ENCODE measurements at places on chromosomes 11 and 22.
A peak's percentile ranks its signal among the peaks of the same experiment; 100 is the strongest.

DNA sequence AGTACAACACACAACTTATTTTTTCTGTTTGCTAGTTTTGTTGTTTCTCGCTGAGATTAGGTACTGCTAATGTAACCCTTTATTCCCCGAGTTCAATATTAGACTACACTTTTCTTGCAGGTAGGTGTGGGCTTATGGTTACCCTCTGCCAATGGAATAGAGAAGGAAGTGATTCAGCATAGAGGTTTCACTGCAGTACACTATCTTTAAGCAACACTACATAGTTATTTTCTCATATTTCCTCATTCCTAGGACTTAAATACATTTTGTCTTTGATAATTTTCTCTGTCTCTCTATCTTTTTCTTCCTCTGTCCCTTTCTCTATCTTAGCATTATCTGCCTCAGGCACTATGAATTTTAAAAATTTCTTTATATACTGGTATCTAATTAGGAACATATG is 791.0 kb downstream of the FAM181B start:
- DNase-seq = no peak

GRCh38 chr11:117179048-117179999 is 781 bp downstream of the SIDT2 start:
- peak; percentile 63 for DNase-seq

DNA sequence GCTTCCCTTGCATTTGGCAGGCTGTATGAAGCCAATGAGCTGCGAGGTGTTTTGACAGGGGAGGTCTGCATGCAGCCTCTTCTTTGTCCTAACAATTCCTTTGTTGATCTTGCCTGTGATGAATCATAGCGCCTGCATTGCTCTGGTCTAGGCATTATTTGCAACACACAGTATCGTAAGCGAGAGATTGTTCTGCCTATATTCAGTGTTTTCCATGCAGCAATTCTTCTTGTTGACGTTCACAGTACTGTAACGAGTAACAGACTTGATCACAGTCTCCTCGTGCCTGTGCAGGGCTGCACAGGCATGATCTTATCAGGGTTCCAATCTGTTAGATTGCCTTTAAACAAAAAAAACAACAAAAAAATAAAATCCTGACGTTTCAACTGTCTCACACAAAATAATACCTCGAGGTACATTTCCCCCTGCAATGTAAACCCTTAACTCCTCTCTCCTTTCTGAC is 13.9 kb upstream of the ADSL start:
- DNase-seq = no peak

- no peak for DNase-seq
Observed at GRCh38 chr11:27427183-27427980, 45.2 kb downstream of the LGR4 start.

GRCh38 chr22:17085277-17086181 is 729 bp downstream of the IL17RA start:
- DNase-seq = peak; percentile 53

DNA sequence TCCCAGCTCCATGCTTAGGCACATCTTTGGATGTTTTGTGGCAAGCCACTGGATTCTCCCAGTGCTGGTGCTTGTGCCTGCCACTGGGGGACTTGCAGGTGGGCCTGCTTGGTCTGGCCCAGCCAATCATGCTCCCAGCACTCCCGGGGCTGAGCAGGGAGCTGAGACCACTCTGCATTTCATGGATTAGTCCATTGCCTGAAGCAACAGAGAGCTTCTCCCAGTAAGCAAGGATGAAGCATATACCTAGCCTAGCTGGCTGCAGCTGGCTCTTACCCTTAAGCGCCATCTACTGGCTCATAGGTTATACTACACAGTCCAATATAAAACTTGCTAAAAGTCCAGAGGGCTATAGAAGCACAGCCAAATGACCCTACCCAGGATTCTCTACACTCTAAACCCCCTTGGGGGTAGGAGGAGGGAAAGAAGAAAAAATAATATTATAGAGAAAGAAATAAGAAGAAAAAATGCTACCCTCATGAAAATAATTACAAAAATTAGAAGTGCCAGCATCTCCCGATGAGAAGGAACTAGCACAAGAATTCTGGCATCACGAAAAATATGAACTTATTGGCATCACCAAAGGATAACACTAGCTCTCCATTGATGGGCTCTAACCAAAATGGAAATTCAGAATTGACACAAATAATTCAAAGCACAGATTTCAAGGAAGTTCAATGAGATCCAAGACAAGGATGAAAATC is 275.3 kb downstream of the C11orf87 start:
- no peak for DNase-seq

- no peak for DNase-seq
Observed at GRCh38 chr11:68958211-68958610, 22.6 kb downstream of the MRGPRD start.

- no peak for DNase-seq
Observed at GRCh38 chr11:33952805-33953204, 60.9 kb upstream of the LMO2 start.

GRCh38 chr11:28491431-28491830 is 383.2 kb downstream of the METTL15 start:
- DNase-seq = no peak

GRCh38 chr11:23674866-23675265 is 814.6 kb upstream of the CCDC179 start:
- no peak for DNase-seq

DNA sequence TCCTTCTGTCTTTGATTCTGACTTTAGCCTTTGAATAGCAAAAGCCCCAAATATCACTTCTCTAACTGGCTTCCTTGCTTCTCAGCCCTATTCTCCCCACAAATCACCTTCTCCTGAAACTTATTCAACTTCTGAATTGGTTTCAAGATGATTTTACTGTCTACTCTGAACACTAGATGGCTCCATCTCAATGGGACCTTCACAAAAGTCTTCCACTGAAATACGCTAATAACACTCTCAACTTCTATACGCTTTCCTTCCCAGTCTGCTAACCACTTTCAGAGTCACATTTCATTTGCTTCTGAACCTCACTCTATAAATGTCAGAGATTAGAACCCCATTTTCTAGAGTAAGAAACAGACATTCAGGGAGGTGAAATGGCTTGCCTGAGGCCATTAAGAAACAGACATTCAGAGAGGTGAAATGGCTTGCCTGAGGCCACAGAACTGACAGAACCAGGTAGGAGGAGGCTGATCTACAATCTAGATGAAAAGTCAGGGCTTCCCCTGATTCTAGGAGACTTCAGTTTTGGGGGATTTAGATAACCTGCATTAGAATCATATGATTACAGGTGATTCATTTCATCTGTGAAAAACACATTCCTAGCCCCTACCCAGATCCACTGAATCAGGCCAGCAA is 20.6 kb downstream of the MORC2 start:
- DNase-seq = no peak

- DNase-seq = no peak
Observed at GRCh38 chr11:12943311-12943710, 65.8 kb upstream of the RASSF10 start.

GRCh38 chr11:5809905-5810795 is 1.4 kb downstream of the OR52N2 start:
- no peak for DNase-seq

- no peak for DNase-seq
Observed at GRCh38 chr22:35590634-35591295, 26.4 kb downstream of the MB start.

Data from ovary (tissue), 10 donors.